Brain microvascular endothelial cell (primary cell): ENCODE measurements at places on chromosomes 11 and 22.

DNA sequence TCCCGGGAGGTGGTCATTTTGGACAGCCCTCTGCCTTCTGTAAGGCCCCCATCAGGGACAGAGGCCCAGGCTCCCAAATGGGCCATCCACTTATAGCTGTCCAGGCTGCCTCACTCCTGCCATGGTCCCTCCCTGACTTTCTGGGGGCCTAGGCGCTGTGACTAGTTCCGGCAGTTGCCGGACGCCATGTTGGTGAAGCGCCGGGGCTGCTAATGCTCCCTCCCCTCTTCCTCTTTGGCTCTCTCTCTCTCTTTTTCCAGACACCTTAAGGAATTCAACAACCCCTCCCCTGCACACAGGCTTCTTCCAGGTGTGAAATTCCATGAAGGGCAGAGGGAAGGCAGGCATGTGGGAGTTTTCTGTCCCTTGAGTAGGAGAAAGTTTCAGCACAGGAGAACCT, 445.6 kb downstream of the SOX6 start:
- no peak for DNase-seq

DNA sequence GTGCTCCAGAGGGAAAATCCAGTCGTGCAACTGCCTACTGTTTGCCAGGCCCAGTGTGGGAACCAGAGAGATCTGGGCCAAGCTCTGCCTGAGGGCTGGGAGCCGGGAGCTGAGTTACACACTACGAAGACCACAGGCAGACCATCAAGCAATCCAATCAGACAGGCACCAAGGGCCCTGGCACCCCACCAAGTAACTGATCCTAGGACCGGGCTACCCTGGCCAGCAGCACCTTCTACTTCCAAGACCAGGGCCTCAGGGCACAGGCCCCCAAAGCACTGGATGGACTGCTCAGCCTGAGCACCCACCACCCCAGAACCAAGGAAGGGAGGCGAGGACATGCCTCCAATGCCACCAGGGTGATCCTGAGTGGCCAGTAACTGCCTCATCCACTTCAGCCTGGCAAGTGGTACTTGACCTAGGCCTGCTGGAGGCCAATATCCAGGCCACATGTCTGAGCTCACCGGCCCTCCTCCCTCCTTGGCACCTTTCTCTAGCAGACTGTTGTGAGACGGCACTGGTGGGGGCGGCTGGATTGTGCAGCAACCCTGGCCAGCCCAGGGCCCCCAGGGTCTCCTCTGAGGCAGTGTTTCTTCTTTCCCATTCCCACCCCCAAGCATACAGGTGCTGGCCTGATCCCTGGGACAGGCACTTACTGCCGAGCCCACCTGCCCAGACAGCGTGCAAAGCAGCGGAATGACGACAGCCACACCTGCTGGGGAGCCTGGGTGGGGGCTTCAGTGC, 20.7 kb upstream of the ARFGAP3 start:
- no peak for DNase-seq

- no peak for DNase-seq
Observed at GRCh38 chr22:30017375-30018223, 62.7 kb upstream of the HORMAD2 start.

DNA sequence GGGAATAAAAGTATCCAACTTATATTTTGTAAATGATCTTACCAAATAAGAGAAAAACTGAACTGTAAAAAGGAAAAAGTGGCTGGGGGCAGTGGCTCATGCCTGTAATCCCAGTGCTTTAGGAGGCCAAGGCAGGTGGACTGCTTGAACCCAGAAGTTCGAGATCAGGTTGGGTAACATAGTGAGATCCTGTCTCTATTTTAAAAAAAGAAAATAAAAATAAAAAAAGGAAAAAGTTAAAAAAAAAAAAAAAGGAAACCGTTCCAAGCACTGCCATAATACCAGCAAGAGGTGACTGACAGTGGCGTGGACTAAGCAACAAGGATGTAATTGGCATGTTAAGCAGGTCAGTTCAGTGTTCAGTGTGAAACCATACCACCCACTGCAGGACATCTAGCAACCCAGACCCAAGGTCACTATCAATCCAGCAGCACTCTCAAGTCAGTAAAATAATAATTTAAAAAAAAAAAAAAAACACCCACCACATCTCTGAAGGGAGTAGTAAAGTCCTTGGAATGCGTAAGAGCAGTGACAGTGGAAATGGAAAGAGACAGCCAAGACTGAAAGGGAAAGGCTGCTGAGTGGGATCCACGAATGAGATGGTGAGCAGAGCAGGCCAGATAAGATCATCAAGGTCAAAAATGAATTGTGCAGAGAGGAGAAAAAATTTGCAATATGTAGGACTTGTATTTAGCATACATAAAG, 43.6 kb downstream of the MAPK1 start:
- peak; percentile 33 for DNase-seq

- peak; percentile 34 for DNase-seq
Observed at GRCh38 chr22:40714499-40715337, 35.4 kb downstream of the MCHR1 start.

DNA sequence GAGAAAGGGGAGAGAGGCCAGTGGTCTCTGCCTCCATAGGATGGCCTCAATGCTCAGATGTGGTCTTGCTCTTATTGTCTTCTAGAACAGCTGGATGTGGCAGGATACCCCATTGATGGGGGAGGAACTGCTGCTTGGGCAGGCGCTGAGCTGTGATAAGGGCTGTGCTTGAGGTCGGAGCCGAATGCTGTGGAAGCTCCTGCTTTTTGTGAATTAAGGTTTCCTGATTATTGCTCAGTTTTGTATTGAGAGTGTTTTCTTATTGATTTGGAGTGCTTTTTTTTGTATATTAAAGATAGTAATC, 57.2 kb downstream of the CABIN1 start:
- no peak for DNase-seq

GRCh38 chr11:113947994-113948393, 26.9 kb upstream of the HTR3A start:
- no peak for DNase-seq

- no peak for DNase-seq
Observed at GRCh38 chr11:3040881-3041280, 16.3 kb downstream of the CARS1 start.
